Adrenal gland (tissue), 19 donors: ENCODE measurements at places on chromosomes 13 and 19.

GRCh38 chr13:50213526-50213925 is 198.3 kb downstream of the KCNRG start:
- DNase-seq, result no peak
- H3K27me3 ChIP-seq, result no peaks in the 10 kb centered on the region
- no peak overlapping the region for H3K4me3 ChIP-seq

- H3K27ac ChIP-seq, result no peak overlapping the region
- peak; percentile 76 for DNase-seq
- no peaks in the 10 kb centered on the region for H3K36me3 ChIP-seq
- H3K4me3 ChIP-seq, result no peak overlapping the region
Measured at GRCh38 chr13:44810061-44810840, 179.0 kb downstream of the NUFIP1 start.

DNA sequence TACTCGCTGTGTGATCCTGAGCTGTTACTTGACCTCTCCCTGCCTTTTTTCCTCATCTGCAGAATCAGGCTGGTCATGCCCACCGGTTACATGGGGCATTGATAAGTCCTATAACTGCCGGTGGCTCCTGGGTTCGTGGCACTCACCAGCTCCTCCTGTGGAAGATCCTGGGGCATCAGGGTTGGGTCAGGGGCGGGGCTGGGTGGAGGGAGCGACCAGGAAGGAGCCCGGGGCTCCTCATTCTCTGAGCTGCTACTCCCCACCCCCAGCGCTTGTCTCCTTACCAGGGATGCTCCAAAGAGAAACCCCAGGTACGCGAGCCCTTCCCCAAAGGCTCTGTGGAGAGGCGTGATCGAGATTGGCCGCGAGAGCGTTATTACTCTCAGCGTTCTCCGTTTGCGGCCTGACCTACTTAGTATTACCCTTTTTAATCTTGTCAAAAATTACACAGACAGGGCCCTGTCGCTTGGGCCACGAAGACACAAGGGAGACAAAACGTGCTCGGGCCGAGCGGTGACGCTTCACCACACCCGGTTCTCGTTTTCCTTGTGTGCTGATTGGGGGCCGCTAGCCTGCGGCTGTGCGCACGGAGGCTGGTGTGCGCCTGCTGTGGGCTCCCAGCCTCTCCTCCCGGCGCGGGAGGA is 10.7 kb downstream of the HDGFL2 start:
- H3K4me3 ChIP-seq, result no peak overlapping the region
- peaks cover 13% of the 10 kb centered on the region for H3K36me3 ChIP-seq
- no peaks in the 10 kb centered on the region for H3K27me3 ChIP-seq
- H3K4me1 ChIP-seq, result no peaks in the 10 kb centered on the region

DNA sequence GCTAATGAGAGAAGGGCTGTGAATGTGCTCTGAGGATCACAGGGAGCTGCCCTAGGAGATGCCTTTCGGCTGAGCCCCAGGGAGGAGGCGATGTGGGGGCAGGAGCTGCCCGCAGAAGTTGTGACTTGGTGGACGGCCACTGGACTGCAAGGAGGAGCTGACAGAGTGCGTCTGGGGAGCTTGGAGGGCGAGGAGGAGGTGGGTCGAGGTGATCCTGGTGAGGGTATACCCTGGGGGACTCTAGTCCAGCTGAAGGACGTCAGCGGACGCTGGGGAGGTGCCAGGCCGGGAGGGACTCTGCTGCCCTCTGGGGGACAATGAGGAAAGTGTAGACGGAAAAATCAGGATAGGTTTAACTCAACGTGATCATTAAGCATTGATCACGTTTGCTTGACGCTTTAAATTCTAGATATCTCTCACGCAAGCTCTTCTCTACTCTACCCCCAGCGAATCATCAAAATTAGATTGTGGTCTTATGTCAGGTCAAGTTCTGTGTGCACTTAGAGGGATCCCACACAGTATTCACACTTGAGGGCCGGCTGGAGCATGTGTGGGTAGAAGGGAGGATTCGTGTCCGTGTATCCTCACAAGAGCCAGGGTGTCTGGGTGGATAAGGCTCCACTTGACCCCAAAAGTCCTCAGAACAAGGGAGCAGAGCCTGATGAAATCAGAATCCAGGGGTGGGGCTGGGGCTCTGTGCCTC is 3.3 kb upstream of the CEACAM7 start:
- no peaks in the 10 kb centered on the region for H3K4me1 ChIP-seq
- no peaks in the 10 kb centered on the region for H3K36me3 ChIP-seq
- DNase-seq, result no peak
- no peak overlapping the region for H3K4me3 ChIP-seq

DNA sequence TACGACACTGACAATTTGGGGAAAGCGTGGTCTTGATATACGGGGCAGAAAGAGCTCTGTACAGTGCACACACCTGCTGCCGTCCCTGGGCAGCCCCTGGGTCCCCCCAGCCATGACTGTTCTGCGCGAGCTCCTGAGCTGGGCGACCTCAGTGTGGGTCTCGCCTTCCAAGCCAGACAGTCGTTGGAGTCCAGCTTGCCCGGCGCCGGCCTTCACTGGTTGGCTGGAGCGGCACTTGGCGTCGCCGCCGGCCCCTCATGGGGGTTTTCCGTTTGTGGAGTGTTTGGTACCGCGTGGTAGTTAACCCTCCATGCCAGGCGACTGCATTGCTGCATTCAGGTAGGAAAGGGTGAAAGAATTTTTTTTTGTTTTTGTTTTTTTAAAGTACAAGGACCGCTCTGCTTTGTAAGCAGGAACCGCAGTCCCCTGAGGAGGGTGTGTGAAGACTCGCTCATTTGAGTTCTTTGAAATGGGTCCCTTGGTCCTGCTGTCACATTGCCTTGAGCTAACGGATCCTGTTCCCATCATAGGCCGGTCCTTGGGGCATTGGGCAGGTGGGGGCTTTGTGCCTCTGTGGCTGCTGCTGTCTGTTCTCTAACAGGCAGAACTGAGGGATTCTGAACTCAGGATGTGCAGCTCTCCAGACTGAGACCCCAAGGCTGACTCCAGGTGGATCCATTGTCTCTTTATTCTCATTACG is 10.8 kb upstream of the RPS15 start:
- peaks cover 8% of the 10 kb centered on the region for H3K4me1 ChIP-seq
- no peak overlapping the region for H3K4me3 ChIP-seq
- H3K27ac ChIP-seq, result no peak overlapping the region
- peaks cover 78% of the 10 kb centered on the region for H3K36me3 ChIP-seq

DNA sequence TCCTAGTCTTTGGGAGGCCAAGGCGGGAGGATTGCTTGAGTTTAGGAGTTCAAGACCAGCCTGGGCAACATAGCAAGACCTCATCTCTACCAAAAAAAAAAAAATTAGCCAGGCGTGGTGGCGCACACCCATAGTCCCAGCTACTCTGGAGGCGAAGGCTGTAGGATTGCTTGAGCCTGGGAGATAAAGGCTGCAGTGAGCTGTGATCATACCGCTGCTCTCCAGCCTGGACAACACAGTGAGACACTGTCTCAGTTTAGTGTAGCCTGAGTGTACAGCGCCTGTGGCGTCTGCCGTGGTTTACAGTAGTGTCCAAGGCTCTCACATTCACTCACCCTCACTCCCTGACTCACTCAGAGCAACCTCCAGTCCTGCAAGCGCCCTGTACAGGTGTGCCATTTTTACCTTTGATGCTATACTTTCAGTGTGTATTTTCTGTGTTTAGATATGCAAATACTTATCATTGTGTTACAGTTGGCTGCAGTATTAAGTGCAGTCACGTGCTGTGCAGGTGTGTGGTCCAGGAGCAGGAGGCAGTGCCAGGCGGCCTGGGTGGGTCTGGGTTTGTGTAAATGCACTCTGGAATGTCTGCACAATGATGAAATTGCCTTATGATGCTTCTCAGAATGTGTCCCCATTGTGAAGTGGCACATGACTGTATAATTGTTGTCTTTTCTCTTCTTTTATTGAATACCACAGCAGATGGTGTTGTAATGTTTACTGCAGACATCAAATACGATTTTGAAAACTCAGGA is 36.1 kb upstream of the DCUN1D2 start:
- DNase-seq, result no peak
- no peaks in the 10 kb centered on the region for H3K4me1 ChIP-seq
- H3K4me3 ChIP-seq, result no peak overlapping the region
- H3K27ac ChIP-seq, result no peak overlapping the region
- H3K27me3 ChIP-seq, result no peaks in the 10 kb centered on the region

DNA sequence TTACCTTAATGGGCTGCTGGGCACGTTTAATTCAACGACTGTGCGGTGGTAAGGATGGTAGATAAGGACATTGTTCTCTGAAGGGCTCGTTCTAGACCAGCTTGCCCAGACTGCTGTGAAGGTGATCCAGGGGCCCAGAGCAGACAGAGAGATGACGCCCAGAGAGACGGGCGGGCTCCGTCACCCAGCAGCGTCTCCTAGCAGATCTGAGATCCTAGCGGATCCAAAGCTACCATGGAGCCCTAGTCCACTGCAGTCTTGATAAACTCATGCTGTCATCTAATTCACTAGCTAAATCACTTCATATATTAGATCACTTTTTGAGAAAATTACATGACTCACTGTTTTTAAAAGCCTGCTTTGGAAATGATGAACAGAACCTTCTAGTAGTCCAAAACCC is 21.5 kb downstream of the COL4A2 start:
- H3K4me3 ChIP-seq, result no peak overlapping the region
- no peaks in the 10 kb centered on the region for H3K27me3 ChIP-seq
- no peak overlapping the region for H3K27ac ChIP-seq
- no peaks in the 10 kb centered on the region for H3K4me1 ChIP-seq

GRCh38 chr13:40485611-40486517 is 180.6 kb downstream of the FOXO1 start:
- no peak for DNase-seq
- no peak overlapping the region for H3K4me3 ChIP-seq
- no peaks in the 10 kb centered on the region for H3K36me3 ChIP-seq
- no peaks in the 10 kb centered on the region for H3K27me3 ChIP-seq
- H3K27ac ChIP-seq, result no peak overlapping the region

GRCh38 chr13:73223372-73223781 is 164.6 kb downstream of the KLF5 start:
- H3K4me3 ChIP-seq, result no peak overlapping the region

DNA sequence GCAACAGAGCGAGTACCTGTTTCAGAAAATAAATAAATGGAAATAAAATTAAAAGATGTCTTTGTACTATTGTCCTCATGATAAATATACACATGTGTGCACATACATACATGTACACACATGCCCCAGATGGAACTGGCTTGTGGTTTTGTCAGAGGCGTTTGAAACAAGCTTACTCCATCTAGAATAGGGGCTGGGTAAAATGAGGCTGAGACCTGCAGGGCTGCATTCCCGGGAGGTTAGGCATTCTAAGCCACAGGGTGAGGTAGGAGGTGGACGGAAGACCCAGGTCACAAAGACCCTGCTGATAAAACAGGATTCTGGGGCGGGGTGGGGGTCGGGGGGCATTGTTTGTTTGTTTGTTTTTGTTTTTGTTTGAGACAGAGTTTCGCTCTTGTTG is 8.1 kb upstream of the SIN3B start:
- no peak overlapping the region for H3K27ac ChIP-seq
- H3K36me3 ChIP-seq, result no peaks in the 10 kb centered on the region
- no peaks in the 10 kb centered on the region for H3K27me3 ChIP-seq
- H3K4me3 ChIP-seq, result no peak overlapping the region
- peaks cover 22% of the 10 kb centered on the region for H3K4me1 ChIP-seq

GRCh38 chr19:58196901-58197616 is 14.2 kb downstream of the ZNF274 start:
- DNase-seq, result no peak
- H3K4me1 ChIP-seq, result no peaks in the 10 kb centered on the region
- H3K36me3 ChIP-seq, result peaks cover 17% of the 10 kb centered on the region
- H3K27me3 ChIP-seq, result no peaks in the 10 kb centered on the region

GRCh38 chr19:33797802-33798671 is 1.4 kb downstream of the KCTD15 start:
- no peak overlapping the region for H3K4me3 ChIP-seq
- peaks cover 26% of the 10 kb centered on the region for H3K27me3 ChIP-seq
- H3K36me3 ChIP-seq, result no peaks in the 10 kb centered on the region
- no peak overlapping the region for H3K27ac ChIP-seq

- peak overlapping the region; percentile 56 for H3K4me3 ChIP-seq
- H3K27ac ChIP-seq, result peak overlapping the region; percentile 96
- H3K36me3 ChIP-seq, result no peaks in the 10 kb centered on the region
- H3K4me1 ChIP-seq, result peaks cover 34% of the 10 kb centered on the region
Measured at GRCh38 chr13:45341799-45342500, 967 bp upstream of the TPT1 start.

DNA sequence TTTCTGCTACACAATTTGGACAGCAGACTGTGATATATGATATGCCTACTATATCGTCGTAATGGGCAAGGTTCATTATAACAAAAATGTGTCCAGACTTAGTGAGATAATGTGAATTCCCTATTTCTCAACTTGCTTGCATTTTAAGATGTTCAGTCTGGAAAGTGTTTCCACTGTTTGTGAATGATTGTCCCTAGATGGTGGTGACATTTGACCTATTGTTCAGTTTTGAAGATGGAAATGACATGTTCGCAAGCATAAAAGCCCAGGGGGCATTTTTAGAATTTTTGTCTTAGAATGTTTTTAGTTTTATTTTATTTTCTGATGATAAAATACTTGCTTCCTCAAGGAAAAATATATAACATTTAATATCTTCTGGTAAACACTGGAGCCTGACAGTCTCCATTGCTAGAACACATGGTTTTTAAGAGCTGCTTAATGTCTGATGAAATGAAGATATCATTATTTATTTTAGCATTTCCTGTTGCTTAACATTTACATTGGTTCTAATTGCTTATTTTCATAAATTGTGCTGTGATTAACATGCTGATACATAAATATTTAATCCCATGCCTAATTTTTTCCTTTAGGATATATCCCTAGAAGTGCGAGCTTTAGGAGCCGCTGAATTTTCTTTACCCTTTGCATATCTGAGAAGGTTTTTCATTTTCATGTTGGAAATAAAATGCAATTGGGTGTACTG is 27.1 kb downstream of the MBNL2 start:
- no peaks in the 10 kb centered on the region for H3K36me3 ChIP-seq
- no peak overlapping the region for H3K4me3 ChIP-seq
- H3K4me1 ChIP-seq, result peaks cover 43% of the 10 kb centered on the region
- no peaks in the 10 kb centered on the region for H3K27me3 ChIP-seq
- peak overlapping the region; percentile 54 for H3K27ac ChIP-seq
- no peak for DNase-seq

DNA sequence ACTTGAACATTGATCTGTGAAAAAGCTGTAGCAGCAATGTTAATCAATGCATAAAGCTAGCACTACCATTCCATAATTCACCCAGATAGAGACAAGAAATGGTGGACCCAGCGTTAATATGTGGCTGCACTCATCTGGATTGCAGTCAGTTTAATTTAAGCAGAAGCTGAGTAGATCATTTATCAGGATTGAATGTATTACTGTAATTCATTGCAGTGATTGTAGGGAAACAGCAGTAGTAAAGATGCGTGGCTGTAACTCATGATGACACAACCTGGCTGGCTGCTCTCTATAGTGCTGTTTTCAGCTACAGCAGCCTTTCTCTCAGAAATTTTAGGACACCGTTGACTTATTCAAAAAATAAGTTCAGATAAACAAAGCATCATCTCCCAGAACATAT is 499.5 kb upstream of the SLITRK6 start:
- no peaks in the 10 kb centered on the region for H3K36me3 ChIP-seq
- no peak for DNase-seq
- no peaks in the 10 kb centered on the region for H3K4me1 ChIP-seq

GRCh38 chr13:93847162-93847561 is 620.6 kb downstream of the GPC6 start:
- no peaks in the 10 kb centered on the region for H3K27me3 ChIP-seq
- H3K4me1 ChIP-seq, result no peaks in the 10 kb centered on the region
- no peak overlapping the region for H3K4me3 ChIP-seq
- no peak for DNase-seq

- DNase-seq, result no peak
- no peak overlapping the region for H3K4me3 ChIP-seq
- no peaks in the 10 kb centered on the region for H3K36me3 ChIP-seq
- no peaks in the 10 kb centered on the region for H3K4me1 ChIP-seq
- H3K27ac ChIP-seq, result no peak overlapping the region
- H3K27me3 ChIP-seq, result no peaks in the 10 kb centered on the region
Measured at GRCh38 chr13:41500511-41500910, 43.2 kb downstream of the RGCC start.
